ENCODE measurements at places on chromosomes 12 and 14.
A peak's percentile ranks its signal among the peaks of the same experiment; 100 is the strongest.

GRCh38 chr14:72945356-72946027 is 19.2 kb downstream of the DCAF4 start:
- no peak for DNase-seq

DNA sequence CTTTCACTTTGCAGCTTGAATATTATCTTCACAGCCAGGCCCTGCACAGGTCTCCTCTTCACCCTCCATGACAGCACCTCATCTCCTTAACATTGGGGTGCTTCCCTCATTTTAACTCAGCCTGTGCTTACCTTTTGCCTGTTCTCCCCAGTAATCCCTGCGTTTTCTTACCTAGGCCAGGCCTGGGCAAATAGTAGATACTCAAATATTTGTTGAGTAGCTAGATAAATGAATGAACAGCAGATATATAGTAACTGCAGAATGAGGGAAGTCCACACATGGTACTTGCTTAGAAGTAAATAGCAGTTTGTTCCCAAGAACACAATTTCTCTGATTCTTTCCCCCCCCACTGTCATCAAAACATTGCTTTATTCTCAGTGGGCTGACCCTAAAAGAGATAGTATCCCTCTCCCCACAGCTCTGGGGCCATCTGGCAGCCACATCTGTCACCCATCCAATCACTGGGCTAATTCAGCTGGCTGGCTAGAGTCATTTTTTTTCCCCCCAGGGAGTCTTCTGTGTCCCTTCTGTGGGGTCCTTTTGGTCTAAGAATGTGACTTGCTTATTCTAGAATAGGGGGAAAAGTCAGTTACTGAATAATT is 43.2 kb downstream of the APPL2 start:
- no peak for DNase-seq

DNA sequence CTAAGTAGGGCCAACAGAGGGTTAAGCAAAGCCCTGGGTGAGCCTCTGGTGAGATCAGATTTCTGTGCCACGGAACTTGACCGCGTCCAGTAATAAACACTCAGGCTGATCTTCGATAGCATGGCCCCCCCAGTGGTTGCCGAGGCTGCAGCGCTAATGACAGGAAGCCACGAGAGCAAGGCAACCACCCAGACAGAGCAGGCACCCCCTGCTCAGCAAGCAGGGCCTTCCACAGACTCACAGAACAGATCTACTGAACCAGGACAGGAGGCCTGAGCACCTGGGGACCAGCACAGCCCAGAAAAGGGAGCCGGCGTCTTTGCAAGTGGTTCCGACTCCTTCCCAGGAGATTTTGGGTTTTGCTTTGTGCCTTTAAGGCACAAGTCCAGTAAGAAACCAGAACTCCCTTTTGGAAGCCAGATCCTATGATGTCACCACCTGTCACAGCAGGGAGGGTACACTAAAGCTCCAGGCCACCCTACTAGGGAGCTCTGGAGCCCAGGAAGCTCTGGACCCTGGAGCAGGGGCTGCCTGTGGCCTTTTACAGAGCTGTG is 42.3 kb downstream of the BCL11B start:
- DNase-seq = no peak

DNA sequence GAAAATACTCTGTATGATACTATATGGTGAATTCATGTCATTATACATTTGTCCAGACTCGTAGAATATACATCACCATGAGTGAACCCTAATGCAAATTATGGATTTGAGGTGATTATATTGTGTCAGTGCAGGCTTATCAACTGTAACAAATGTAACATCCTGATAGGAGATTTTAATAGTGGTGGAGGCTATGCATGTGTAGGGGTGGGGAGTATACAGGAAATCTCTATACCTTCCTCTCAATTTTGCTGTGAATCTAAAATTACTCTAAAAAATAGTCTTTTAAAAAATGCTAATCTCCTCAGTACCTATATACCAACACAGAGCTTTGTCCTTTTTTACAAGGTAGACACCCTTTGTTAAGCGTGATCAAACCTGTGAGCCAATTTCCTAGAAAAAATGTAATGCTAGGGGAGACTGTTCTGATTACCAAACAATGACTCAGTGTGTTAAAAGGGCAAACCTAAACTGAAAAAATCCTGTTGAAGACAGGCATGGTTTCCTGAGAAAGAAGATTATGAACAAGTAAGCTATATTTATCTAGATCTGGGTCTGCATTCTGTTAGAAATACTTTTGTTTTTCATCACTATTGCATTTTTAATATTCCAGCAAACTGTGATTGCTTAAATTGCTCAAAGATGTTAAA is 170.9 kb downstream of the DUSP6 start:
- DNase-seq = no peak

DNA sequence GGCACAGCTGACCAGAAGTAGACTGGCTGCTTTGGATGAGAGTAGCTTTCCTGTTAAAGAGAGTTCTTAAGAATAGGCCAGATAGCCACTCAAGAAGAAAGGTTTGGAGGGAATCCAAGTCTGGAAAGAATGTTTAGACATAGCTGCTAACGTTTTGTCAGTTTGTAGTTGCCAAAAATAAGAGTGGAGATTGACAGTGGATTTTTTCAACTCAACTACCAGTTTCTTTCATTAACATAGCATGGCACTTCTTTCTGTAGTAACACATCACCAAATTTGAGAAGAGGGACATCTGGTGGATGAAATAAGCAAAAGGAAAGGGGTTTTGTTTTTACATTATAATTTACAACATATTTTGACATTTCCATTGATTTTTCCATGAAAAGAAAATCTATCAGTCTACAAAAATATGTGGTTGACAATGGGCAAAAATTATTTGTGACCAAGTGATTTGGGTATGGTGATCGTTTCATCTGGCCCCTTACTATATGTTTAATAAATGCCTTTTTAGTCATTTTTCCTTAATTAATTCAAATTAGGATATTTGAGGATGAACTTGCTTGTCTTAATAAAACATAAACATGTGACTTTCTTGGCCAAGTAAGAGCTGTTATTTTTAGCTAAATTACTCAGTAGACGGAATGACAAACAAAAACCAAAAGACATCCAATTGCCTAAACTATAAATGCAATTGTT is 71.1 kb downstream of the PTPRR start:
- DNase-seq = no peak

GRCh38 chr14:20035938-20036337 is at the start of gene OR4K13:
Gene OR4K13 (minus strand): TSS chr14:20036038. CDS start chr14:20034758, 1,280 bp downstream.
- DNase-seq = no peak

GRCh38 chr14:52789118-52789517 is 2.3 kb downstream of the GNPNAT1 start:
- DNase-seq = no peak

- no peak for DNase-seq
Measured at GRCh38 chr12:20268771-20269170, 99.6 kb upstream of the PDE3A start.

- no peak for DNase-seq
Measured at GRCh38 chr12:15754233-15754632, 35.0 kb downstream of the EPS8 start.

DNA sequence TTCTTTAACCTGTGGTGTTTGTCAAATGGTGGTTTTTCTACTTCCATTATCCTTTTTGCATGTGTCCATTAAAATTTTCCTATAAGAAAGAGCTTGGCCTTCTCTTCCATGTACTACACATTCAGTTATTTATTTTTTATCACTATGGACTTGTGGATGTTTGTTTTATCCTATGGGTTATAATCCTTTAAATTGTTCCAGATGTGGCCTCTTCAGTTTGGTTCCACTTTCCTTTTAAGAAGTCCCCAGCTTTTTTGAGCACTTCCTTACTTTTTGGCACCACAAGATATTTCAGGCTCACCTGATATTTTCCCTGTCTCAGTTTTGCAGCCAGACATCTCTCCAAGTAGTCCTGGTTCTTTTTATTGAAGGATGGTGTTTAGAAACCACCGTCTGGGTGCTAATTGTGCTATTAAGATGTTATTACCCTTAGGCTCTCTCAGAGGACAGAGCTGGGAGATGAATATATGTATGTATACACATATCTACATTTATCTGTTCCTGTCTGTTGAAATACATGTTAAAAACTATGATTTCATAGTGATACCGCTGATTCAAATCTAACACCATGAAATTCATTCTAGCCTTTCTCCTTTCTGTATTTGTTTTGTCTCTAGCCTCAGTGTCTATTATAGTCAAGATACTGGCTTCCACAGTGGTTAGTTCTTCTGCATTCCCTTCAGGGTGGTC is 408.5 kb upstream of the RGS6 start:
- DNase-seq = no peak

DNA sequence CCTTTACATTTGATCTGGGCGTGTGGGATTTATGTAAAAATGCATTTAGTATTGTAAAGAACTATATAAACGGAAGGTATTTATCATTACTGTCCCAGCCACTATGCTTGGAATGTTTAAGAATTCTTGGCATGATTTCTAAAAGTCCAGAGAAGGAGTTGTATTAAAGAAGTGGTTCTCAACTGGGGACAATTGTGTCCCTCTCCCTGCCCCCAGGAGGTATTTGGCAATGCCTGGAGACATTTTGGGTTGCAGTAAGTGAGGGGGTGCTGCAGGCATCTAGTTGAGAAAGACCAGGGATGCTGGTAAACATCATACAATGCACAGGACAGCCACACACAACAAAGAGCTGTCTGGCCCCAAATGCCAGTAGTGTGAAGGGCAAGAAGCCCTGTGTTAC is 7.2 kb downstream of the SLC38A1 start:
- no peak for DNase-seq

GRCh38 chr12:108949976-108950375 is 70.1 kb downstream of the DAO start:
- DNase-seq = no peak

DNA sequence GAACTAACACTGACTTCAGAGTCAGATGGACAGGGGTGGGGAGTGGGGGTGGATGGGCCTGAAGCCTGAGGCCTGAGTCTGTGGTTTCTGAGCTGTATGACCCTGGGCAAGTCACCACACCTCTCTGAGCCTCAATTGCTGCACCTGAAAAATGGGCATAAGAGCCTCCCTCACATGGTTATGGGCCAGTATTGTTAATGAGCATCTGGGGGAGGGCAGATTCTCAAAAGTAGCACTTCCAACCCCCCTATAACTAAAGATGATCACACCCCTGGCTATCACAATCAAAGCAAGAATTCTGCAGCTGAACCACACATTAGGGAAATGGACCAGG is 168.6 kb downstream of the RBM19 start:
- no peak for DNase-seq

DNA sequence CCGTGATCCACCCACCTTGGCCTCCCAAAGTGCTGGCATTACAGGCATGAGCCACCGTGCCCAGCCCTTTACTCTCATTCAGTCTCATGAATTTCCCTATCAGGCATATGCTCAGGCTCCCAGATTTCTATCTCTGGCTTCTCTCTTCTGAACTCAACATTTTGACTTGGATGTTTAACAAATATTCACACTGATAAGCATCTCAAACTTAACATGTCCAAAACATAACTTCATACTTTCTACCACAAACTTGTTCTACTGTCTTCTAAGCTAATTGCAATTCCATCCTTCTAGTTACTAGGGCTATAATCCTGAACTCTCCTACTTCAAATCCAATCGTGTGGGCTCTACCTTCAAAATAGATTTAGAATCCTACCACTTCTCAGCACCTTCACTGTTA is 73.9 kb upstream of the PAWR start:
- no peak for DNase-seq

DNA sequence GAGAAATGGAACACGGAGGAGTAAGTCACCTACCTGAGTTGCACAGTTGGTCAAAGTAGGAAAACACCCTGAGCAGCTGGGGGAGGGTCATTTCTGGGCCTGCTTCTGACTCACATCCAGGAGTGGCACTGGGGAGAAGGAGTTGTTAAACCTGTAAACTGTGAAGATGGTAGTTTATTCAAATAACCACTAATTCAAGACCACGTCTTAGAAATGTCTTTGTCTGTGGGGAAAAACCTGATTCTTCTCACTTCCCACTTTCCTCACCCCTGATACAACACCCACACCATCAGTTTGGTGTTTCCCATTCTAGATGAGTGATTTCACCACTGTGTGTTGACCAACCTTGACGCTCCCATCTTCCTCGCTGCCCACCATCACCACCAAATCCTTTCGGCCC is 207.1 kb downstream of the ANO4 start:
- no peak for DNase-seq

DNA sequence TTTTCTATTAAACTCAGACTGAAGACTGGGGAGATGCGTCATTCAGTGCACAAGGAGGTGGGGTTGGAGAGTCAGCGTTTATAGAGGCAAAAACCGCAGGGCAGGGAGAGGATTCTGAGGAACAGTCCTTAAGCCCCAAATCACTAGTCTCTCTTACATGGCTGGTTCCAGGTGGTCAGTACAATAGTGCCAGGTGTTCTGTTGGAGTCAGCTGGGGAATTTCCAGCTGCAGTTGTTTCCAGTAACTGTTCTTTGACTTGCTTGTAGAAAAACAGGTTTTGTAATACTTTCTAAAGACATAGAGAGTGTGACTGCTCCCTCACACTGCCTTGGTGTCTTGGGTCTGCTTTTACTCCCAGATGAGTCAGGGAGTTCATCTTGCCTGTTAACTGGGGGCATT is 192.2 kb downstream of the TMTC3 start:
- DNase-seq = peak; percentile 77

- DNase-seq = no peak
Measured at GRCh38 chr12:55700255-55701018, 7.3 kb downstream of the ITGA7 start.

DNA sequence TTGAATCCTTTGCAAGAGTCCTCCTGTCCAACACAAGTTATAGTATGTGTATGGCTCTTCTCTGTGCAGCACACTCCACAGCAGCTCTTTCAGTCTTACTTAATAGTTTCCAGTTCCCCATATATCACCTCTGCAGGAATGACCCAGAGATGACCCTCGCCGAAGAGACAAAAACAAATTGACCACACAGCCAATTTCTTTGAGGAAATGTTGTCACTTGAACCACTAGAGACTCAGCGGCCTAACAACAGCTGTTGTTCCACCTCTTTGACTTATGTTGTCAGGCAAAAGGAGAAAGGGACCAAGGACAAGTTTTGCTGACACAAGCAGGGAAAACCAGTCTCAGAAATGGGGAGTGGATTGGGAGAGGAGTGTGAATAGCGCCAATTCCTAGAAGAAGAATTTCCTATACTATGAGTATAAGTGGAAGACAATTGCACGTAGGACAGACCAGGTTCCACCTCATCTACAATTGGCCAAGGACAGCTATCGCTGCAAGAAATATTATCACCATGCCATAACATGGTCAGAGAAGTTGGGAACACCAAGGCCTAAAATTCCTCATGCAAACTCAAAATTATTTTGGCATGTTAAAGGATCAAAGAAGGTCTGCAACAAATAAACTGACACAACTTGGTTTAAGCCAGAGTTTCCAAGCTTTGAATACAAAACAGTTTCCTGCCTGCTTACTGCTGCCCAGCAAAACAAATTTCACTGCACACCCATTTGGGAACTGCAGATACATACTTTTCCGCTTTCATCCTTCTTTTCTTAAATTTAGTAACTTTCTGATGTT is 41.7 kb upstream of the ITPR2 start:
- DNase-seq = no peak

DNA sequence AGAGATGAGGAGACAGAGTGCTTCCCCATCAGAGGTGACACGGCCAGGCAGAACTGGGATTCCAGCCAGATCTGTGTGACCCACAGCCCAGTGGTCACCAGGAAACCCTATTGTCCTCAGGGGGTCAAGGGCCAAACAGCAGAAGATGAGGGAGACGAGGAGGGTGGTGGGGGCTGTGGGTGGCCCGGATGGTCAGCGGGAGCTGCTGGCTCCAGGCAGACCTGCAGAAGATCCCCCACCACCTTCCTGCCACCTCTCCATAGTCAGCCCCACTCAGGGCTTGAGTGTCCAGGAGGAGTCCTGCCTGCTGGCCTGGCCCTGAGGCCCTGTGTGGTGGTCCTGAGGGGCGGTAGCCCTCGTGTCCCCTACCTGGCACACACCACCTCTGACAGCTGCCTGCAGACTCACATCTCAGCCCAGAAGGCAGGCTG is 136.8 kb downstream of the CALM1 start:
- no peak for DNase-seq
